CD4-positive, alpha-beta T cell treated with Interleukin-15 for 4 hours (primary cell): ENCODE measurements at places on chromosomes 2 and 18.
A peak's percentile ranks its signal among the peaks of the same experiment; 100 is the strongest.

GRCh38 chr2:13768274-13768673 is 864.2 kb upstream of the LRATD1 start:
- DNase-seq = no peak

- DNase-seq = no peak
Measured at GRCh38 chr2:128538396-128538795, 219.7 kb upstream of the HS6ST1 start.

DNA sequence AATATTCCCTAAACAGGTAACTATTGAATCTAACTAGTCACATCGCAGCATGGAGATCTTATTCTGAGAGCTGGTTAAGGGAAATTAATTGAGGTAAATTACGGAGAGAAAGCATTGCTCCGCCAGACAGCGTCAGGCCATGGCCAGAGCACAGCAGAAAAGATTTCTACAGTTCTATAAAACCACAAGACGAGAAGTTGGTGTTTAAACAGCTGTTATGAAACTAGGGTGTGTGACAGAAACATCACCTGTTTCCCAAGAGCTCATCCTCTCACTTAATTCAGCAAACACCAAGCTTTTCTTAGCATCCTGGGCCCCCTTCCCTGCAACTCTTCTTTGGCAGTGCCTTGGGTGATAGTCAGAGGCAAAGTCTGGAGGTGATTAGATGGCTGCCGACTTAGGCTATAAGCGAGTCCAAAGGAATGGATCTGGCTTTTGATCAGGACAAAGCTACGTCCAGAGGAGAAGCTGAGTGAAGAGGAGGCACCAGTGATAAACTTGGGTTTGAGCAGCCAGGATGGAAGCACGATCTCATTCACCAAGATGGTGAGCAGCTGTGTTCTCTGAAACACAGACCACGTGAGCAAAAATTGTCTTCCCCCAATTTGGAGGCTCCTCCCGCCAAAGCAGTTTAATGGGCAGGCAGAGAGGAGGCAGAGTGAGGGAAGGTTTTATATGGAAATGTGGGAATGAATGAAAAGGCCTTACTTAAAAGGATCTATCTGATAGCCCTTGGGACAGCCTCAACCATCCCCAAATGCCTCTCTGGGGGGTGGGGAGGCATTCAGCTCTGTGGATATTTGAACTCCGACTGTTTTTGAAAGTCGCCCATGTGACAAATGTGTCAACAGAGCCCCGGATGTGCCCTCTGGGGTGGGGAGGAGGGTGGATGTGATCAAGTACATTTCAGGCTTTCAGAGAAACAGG is 57.8 kb downstream of the PKDCC start:
- peak; percentile 90 for DNase-seq

DNA sequence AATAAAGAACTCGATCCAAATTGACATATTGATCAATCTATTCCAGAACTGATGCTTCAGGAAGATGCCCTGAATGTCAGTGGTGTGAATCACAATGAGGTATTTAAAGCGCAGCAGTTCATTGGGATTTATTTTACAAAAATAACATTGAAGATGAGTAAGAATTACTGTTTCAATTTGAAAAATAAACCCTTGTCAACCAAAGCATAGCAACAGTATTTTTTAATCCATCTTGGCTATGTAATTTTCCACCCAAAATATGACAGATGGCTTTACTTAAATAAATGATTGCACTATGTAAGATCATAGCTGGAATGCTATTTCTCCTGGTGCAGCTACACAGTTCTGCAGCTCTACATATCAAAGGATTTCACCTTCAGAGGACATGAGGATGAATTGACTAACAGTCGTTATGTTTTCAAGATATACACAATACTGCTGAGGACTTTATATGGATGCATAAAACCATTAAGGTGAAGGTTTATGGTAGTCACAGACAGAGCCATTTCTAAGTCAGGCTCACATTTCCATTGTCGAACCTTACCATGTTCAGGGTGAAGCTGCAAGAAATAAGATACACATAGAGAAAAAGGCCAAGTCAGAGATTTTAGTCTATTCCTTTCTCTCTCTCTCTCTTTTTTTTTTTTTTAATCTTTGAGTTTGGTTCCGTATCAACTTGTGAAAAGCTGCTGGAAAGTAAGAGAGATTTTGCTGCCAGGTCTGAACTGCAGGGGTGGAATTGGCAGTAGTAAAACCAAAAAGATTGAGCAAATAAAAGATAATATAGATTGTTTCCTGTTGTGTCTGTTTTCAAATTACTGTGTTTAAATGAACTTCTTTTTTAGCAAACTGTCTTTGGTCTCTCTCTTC is 398.0 kb upstream of the CDH20 start:
- DNase-seq = no peak

DNA sequence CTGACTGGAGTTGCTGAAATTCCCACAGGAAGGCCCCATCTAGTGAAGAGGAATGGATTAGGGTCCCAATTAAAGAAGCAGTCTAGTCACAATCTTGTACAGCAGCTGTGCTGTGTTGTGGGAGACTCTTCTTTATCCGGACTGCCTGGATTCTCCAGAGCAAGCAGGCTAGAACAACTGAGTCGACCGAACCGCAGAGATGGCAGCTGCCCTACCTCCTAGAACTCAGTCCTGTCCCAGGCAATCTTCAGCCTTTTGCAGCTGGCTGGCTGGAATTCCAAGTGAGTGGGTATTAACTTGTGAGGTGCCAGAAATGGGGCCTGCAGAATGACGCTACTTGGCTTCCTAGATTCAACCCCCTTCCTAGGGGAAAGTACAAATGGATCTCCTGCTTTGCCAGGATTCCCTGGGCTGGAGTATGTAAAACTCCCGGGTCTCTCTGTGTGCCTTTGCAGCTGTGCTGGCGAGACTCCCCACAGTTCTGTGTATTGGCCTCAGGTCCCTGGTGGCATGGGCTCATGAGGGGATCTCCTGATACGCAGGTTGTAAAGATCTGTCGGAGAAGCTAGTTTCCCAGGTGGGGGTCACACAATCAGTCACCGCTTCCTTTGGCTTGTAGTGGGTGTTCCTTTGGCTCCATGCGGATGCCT is 1952.6 kb upstream of the LRRTM1 start:
- no peak for DNase-seq

DNA sequence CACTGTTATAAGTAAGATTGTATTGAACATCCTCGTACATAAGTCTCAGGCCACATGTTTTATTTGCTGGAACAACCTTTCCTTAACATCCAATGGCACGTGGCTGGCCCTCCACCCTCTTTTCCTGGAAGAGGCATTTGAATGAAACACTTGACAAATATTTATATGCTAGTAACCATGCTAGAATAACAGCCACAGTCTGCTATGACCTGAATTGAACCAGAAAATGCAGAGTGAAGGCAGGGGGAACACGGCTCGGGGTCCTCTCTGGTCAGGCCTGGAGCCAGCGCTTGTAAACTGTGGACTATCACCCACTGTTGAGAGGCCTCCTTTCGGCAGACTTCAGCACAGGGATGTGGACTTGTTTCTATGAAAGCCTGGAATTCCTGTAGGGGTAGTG is 198.2 kb upstream of the COPS8 start:
- no peak for DNase-seq

- no peak for DNase-seq
Measured at GRCh38 chr2:9110346-9110884, 96.2 kb upstream of the ASAP2 start.

GRCh38 chr2:18656048-18656447 is 66.7 kb upstream of the NT5C1B start:
- DNase-seq = no peak

DNA sequence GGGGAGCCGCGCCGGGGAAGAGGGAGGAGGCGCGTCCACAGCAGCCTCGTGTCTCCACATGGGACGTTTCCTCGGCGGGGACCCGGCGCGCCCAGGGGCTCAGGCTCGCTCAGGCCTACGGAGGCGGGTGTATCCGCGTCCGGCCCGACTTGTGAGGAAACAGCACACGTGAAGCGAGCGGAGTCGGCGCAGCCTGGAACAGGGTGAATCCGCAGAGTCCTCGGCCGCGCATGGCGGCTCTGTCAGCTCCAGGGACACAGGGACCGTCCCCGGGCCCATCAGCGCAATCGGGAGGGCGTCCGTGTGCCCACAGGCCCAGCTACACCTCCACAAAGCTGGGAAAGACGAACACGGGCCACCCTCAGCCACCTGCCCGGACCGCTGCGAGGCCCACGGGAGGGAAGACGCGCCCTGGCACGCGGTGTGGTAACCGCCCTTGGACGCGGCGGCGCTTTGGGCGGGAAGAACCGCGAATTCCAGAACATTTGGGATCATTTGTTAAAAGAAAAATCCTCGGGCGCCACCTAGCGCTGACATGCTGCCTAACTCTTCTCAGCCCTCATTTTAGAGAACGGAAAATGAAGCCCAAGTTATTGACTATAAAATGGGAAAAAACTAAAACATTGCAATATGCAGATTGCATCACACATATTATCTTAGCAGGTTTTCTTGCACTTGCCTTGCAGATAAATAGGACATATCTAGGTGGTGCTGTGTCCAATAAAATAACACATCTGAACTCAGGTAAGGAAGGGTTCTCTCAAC is 40.4 kb downstream of the TMEM18 start:
- peak; percentile 45 for DNase-seq

DNA sequence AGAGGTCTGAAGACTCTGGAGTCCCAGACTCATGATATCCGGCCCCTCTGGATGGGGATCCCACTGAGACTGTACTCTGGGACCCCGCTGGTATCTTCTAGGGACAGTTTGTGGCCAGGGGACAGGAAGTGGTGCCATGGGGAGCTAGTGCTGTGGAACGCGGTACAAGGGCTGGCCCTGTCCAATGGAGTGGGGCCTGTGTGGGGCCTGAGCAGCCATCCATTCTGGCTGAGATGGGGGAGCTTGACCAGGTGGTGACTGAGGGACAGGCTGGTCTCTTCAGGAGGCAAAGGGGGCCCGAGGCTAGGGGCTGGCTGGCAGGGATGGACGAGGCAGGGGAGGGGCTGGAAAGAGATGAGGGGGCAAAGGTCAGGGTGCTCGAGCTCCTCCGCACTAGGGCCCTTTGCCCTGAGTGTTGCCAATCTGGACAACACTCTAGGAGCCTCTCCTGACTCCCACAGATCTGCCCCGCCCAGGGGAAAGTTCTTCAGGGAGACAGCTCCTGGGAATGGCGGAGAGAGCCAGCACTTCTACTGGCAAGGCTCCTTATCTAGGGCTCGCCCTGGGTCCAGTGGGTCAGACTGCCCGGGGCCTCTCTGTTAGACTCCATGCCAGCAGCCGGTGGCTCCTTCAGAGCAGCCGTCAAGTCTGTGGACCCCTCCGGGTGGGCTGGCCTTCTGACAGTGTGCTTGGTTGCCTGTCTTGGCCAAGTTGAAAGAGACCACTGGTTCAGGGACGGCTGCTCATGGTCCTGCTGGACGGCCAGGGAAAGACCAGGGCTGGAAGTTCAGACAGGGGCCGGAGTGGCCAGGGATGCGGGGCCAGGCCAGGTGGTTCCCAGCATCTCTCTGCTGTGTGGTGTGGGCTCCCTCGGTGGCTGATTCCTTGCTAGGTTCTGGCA is 12.3 kb downstream of the MALL start:
- no peak for DNase-seq

DNA sequence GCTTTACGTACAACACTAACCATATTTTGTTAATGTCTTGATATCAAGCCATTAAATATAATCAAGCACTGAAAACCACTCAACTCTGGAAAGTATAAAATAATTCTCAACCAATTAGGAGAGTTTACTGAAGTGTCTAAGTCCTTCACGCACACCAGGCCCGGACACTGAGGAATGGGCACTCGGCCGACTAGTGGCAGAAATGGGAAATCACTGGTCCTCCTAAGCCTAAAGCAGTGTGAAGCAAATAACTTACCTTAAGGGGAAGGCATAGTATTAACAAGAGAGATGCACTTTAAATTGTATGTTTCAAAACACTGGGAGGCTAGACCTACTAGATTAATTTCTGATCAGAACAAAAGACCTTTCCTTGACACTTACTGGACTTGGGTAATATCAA is 45.7 kb downstream of the FAM210A start:
- no peak for DNase-seq

DNA sequence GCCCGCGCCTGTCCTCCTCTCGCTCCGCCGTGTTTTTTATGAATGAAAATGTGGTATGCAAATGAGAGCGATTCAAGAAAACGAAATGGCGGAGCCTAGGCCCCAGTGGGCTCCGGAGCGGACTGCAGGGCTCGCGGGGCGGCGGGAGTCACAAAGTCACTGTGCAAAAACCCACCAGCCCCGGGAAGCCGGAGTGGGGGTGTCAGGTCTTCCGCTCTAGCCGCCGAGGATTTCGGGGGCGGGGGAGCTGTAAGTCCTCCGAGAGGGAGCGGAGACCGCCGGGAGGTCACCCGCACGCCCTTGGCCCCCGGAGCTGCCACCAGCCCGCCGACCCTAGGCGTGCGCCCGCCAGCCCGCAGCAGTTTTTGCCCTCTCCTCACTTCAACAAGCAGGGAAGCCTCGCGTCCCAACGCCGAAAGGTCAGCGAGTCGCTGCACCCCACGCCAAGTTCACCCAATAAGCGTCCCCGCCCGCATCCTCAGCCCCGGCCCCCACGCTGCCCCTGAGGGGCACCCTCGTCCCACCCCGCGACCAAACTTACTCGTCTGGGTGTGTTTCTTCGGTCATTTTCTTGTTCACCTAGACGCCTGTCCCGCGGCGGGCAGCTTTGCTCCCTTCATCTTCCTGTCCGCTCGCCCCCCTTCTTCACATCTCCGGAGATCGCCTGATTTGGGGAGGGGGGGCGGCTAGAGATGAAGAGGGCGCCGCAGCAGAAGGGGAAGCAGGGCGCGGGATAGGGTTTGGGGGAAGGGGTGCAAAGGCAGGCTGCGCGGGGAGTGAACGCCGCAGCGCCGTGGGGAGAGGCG is 775 bp downstream of the SPRED2 start:
- peak; percentile 37 for DNase-seq

DNA sequence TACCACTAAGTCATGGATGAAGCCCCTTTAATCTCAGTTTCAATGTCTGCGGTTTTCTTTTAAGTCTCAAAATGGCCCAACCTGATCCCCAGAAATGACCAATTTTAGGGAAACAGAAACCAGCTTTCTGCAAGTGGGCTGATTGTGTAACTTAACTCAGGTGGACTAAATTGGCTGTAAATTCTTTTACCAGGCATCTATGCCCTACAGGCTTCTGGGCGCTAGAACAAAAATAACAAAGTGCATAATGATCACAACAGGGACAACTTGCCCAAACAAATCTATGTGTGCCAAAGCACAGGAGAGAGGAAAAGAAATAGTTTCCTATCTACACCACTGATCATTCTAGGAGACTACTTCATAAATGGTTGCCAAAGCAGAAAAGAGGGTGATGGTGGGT is 112.3 kb upstream of the SETBP1 start:
- no peak for DNase-seq

- no peak for DNase-seq
Measured at GRCh38 chr2:101305492-101306078, 2.9 kb downstream of the RNF149 start.

DNA sequence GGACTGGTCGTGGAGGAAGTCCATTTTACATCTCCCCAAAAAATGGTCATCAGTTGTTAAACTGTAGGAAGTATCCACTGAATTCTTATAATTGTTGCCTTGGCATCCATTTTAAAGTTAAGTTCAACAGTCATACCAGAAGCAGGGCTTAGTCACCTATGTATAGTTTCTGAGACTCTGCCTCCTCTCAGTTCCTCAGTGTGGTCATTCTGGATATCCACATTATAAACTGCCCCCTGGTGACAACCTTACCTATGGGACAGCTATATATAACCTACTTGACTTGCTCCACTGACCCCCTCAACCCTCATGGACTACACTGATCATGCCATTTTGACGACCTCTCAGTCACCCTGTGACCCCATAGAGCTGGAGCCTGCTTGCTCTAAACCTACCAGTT is 617.0 kb downstream of the LRP1B start:
- no peak for DNase-seq

GRCh38 chr2:236169741-236170589 is 1.8 kb upstream of the GBX2 start:
- DNase-seq = no peak
